ENCODE measurements at places on chromosomes 2 and 18.

DNA sequence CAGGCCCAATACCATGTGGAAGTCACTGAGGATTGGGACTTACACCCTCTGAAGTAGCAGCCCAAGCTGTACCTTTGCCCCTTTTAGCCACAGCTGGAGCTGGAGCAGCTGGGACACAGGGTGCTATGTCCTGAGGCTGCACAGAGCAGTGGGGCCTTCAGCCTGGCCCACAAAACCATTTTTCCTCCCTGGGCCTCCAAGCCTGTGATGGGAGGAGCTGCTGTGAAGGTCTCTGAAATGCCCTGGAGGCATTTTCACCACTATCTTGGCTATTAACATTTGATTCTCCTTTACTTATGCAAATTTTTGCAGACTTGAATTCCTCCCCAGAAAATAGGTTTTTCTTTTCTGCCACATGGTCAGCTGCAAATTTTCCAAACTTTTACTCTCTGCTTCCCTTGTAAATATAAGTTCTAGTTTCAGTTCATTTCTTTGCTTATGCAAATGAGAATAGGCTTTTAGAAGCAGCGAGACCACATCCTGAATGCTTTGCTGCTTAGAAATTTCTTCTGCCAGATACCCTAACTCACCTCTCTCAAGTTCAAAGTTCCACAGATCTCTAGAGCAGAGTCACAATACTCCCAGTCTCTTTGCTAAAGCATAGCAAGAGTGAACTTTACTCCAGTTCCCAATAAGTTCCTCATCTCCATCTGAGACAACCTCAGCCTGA is 213.8 kb upstream of the MGAT5 start:
- DNase-seq, result no peak

DNA sequence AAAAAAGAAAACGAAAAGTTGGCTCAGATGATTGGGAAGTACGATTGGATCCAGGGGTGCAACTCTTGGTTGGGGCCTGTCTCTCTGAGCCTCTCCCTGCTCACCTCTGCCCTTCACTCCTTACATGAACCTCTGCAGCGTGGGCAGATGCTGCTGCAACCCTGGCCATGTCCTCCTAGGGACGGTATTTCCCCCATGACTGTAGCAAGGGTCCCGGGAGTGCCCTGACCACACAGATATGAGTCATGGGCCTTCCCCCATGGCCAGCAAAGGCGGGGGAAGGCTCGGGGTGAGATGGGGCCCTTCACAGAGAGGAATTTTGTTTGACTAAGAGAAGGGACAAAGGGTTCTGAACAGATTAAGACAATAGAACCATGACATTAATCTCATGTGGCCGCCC is 129.0 kb downstream of the NCK2 start:
- peak; percentile 55 for DNase-seq

- DNase-seq, result no peak
These were observed 2.7 kb downstream of the CFAP65 start for GRCh38 chr2:219038600-219038999.

DNA sequence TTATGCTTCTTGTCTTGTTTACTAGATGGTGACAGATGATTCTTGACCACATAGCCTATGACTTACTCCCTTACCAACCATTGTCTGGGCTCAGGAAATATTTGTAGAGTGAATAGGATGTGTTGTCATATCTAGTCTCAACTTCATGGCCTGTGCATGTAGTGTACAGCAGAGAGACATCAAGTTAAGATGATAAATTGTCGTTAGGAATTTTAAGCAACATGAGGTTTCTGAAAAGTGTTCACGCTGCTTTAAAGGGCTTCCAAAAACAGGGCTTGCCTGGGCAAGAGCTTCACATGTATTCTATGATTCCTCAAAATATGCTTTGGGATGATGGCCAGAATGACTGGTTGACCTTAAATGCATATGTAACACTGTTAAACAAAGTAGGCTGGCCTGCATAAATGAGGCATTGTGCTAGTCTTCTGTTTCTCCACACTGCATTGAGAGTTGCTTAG is 424.0 kb downstream of the RND3 start:
- DNase-seq, result no peak

GRCh38 chr2:67066782-67067181 is 330.4 kb upstream of the ETAA1 start:
- no peak for DNase-seq

- DNase-seq, result no peak
These were observed 986.7 kb upstream of the CDH2 start for GRCh38 chr18:29163596-29163995.

GRCh38 chr2:8298783-8299182 is 383.1 kb upstream of the ID2 start:
- no peak for DNase-seq

DNA sequence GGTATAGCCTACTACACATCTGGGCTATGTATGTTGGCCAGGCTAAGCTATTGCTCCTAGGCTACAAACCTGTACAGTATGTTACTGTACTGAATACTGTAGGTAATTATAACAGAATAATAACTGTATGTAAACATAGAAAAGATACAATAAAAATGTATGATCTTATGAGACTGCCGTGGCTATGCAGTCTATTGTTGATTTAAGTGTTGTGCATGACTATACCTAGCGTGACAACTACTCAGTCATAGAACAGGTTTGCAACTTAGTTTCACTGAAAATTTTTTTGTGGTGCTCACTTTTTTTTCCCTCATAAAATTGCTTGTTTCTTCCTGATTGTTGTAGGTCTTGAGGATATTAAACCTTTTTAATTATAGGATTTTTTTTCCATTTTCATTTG is 25.9 kb downstream of the KCMF1 start:
- DNase-seq, result no peak

- no peak for DNase-seq
These were observed 125.5 kb upstream of the SIX2 start for GRCh38 chr2:45134726-45135125.

DNA sequence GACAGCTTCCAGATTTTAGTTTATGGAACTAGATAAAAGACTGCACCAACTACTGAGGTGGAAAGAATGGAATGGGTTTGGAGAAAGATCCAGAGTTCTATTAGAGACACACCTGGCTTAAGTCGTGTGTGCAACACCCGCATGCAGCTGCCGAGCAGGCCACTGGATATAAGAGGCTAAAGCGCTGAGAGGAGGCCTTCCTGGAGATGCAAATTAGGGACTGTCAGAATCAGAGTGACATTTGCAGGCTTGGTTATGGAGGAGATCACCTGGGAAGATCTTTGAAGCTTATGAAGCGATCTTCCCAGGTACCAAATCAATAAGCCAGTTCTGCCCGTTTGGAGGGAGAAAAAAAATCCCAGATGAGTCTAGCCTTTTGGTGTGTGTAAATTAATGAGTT is 30.4 kb upstream of the KLHL29 start:
- DNase-seq, result no peak

DNA sequence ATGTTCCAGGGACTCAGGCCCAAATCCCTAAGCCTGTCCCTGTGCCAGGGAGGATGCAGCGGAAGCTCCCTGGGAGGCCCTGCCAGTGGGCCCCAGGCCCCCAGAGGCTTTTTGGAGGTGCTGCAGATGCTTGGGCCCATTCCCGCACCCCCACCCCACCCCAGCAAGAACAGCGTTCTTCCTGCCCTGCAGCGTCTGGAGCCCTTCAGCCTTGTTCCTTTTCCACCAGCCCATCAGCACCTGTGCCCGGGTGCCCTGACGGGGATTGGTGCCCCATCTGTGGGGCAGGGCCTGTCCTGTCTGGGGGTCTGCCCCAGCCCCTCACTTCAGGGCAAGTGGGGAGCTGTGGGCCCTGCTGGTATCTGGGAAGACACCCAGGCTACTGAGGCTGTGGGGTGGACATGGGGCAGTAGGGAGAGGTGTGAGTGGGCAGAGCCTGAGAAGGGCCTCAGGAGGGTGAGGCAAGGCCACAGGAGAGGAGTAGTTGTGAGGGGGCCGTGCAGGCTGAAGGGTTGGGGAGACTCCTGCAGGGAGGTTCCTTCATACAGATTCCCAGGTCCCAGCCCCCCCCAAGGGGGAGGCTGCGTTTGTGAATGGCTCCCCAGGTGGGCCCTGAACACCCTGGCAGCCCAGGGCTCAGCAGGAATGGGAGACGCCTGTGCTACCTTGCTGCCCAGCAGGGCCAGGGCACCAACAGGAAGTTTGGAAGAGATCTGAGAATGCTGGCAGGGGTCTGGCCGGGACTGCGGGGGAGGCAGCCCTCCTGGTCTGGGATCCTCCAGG is 2.4 kb downstream of the RNPEPL1 start:
- DNase-seq, result no peak

DNA sequence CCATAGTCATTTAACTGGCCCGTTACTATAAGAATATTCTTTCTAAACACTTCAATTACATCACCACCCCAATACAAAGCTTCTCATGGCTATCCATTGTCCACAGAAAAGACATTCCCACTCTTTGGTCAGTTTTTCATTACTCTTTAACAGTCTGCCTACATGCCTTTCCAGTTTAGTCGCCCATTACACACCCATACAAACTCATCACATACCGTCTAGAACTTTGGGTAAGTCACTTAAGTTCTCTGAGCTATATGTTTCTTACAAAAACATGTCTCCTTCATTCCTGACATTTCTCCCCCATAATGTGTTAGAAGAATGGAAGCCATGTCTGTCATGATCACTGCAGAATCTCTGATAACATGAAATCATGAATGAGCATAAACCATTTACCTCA is 108.2 kb upstream of the STK17B start:
- DNase-seq, result no peak

- no peak for DNase-seq
These were observed 153.7 kb downstream of the NRXN1 start for GRCh38 chr2:50878251-50878650.

All from stimulated activated effector memory CD8-positive, alpha-beta T cell treated with anti-CD3 and anti-CD28 coated beads, Interleukin-12 subunit alpha, Interleukin-12 subunit beta, amount 100 ng/mL, for 72 hours (primary cell).